ENCODE measurements at places on chromosomes 11 and 22. TPM values are rescaled to one million over a fixed set of nuclear protein-coding genes. Genes with fewer than 3 reads are reported as not detected.

- H3K27ac ChIP-seq: no peak overlapping the region
- H3K4me3 ChIP-seq: no peak overlapping the region
- no peaks in the 10 kb centered on the region for H3K36me3 ChIP-seq
- peaks cover 3% of the 10 kb centered on the region for H3K4me1 ChIP-seq
- no peaks in the 10 kb centered on the region for H3K27me3 ChIP-seq
These were observed 112.2 kb downstream of the NCAM1 start for GRCh38 chr11:113073290-113073953.

- no peaks in the 10 kb centered on the region for H3K36me3 ChIP-seq
- H3K4me1 ChIP-seq: no peaks in the 10 kb centered on the region
- no peak overlapping the region for H3K4me3 ChIP-seq
- H3K27me3 ChIP-seq: peaks cover 1% of the 10 kb centered on the region
- H3K27ac ChIP-seq: no peak overlapping the region
- DNase-seq: no peak
These were observed 395.2 kb downstream of the RAB38 start for GRCh38 chr11:87780068-87780413.

DNA sequence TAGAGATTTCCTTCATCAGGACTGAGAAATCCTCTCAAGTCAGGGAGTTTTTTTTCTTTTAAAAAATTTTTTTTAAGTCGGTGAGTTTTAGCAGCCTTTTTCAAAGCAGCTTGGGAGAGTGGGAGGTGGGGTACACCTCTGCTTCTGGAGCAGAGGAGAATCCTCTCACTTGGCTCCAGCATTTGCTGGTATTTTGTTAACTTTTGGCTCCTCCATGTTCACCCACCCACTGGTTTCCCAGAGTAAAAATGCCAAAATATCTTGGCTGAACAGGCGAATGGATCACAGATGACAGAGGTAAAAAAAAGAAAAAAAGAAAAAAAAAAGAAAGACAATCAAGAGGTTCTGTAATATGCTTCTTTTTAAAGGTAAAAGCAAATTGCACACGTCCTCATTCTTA lies 68.0 kb downstream of the GAB2 start:
- H3K4me3 ChIP-seq: no peak overlapping the region
- no peaks in the 10 kb centered on the region for H3K36me3 ChIP-seq
- no peak for DNase-seq
- peaks cover 3% of the 10 kb centered on the region for H3K4me1 ChIP-seq
- H3K27me3 ChIP-seq: no peaks in the 10 kb centered on the region

GRCh38 chr22:29940526-29940925 lies 57.6 kb downstream of the MTMR3 start:
- no peak for DNase-seq
- H3K4me3 ChIP-seq: no peak overlapping the region
- H3K27ac ChIP-seq: no peak overlapping the region
- no peaks in the 10 kb centered on the region for H3K4me1 ChIP-seq
- H3K36me3 ChIP-seq: no peaks in the 10 kb centered on the region
- no peaks in the 10 kb centered on the region for H3K27me3 ChIP-seq

GRCh38 chr11:83449338-83449913 lies 163.3 kb upstream of the CCDC90B start:
- H3K27me3 ChIP-seq: no peaks in the 10 kb centered on the region
- no peak overlapping the region for H3K27ac ChIP-seq
- no peaks in the 10 kb centered on the region for H3K36me3 ChIP-seq
- no peak for DNase-seq
- no peaks in the 10 kb centered on the region for H3K4me1 ChIP-seq

DNA sequence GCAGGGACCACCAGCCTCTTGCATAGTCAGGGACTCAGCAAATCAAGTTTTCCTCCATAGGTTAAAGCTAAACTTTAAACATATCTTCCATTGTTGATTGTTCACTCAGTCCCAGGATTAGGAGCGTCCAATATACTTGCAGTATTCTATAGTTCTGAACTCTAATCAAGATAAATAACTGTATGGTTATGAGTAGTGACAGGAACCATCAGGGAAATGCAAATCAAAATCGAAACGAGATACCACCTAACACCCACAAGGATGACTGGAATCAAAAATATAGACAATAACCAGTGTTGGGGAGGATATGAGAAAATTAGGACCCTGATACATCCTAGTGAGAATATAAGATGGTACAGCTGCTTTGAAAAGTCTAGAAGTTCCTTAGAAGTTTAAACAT lies 190.0 kb downstream of the ETS1 start:
- no peaks in the 10 kb centered on the region for H3K36me3 ChIP-seq
- H3K4me1 ChIP-seq: no peaks in the 10 kb centered on the region
- H3K27me3 ChIP-seq: no peaks in the 10 kb centered on the region
- DNase-seq: no peak
- H3K27ac ChIP-seq: no peak overlapping the region

- H3K36me3 ChIP-seq: no peaks in the 10 kb centered on the region
- H3K4me3 ChIP-seq: no peak overlapping the region
- peak overlapping the region; percentile 26 for H3K27ac ChIP-seq
- H3K4me1 ChIP-seq: peaks cover 5% of the 10 kb centered on the region
- DNase-seq: no peak
- no peaks in the 10 kb centered on the region for H3K27me3 ChIP-seq
These were observed 38.0 kb downstream of the BCR start for GRCh38 chr22:23218053-23218866.

The OR10A4 gene
- total RNA-seq: not detected

GRCh38 chr11:62471603-62472002 lies 52.8 kb downstream of the SCGB1A1 start:
- H3K27me3 ChIP-seq: no peaks in the 10 kb centered on the region
- no peaks in the 10 kb centered on the region for H3K36me3 ChIP-seq
- no peak overlapping the region for H3K4me3 ChIP-seq
- H3K4me1 ChIP-seq: no peaks in the 10 kb centered on the region

The CRYBA4 gene
- total RNA-seq: 0.67 TPM

GRCh38 chr11:77557553-77557952 lies 32.2 kb upstream of the AQP11 start:
- no peak overlapping the region for H3K27ac ChIP-seq
- no peaks in the 10 kb centered on the region for H3K4me1 ChIP-seq
- H3K4me3 ChIP-seq: no peak overlapping the region
- no peaks in the 10 kb centered on the region for H3K27me3 ChIP-seq

Data from H1 (cell line).